ENCODE measurements at places on chromosomes 1 and 21. TPM values are rescaled to one million over a fixed set of nuclear protein-coding genes. Genes with fewer than 3 reads are reported as not detected.

Gene TNFRSF25
- total RNA-seq = 83.6 TPM

Gene CSF3R
- total RNA-seq = 0.64 TPM

Gene RNF186
- total RNA-seq = not detected

GRCh38 chr1:167425482-167425881 lies 92.8 kb downstream of the CD247 start:
- H3K27ac ChIP-seq = peak overlapping the region; percentile 99
- H3K27me3 ChIP-seq = no peaks in the 10 kb centered on the region
- H3K4me3 ChIP-seq = no peak overlapping the region
- peaks cover 38% of the 10 kb centered on the region for H3K4me1 ChIP-seq

DNA sequence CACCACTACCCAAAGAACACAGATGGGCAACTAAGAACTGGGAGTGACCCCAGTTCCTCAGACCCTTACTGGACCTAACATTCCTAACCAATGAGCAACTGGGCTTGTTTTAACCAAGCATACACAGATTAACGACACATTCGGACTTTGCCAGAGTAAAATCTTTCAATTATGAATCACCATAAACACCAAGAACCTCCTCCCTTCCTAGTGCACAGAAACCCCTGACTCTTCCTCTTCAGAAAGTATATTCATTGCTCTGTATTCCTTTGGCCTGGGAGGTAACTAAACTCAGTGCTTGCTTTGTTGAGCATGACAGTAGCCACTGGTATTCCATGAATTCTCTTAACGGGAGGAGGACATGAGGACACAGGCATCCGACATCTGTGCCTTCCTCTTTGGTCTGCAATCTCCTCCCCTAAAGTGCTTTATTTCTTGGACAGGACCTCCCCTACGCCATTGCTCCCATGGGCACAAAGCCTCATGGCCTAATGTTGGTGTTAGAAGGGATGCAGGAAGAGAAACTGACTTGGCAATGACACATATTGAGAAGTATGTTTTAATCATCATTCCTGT lies 42.7 kb downstream of the SEC16B start:
- no peaks in the 10 kb centered on the region for H3K4me1 ChIP-seq
- H3K36me3 ChIP-seq = no peaks in the 10 kb centered on the region
- no peaks in the 10 kb centered on the region for H3K27me3 ChIP-seq
- H3K27ac ChIP-seq = no peak overlapping the region
- no peak overlapping the region for H3K4me3 ChIP-seq
- DNase-seq = no peak
